ENCODE measurements at places on chromosomes 13 and 19.

DNA sequence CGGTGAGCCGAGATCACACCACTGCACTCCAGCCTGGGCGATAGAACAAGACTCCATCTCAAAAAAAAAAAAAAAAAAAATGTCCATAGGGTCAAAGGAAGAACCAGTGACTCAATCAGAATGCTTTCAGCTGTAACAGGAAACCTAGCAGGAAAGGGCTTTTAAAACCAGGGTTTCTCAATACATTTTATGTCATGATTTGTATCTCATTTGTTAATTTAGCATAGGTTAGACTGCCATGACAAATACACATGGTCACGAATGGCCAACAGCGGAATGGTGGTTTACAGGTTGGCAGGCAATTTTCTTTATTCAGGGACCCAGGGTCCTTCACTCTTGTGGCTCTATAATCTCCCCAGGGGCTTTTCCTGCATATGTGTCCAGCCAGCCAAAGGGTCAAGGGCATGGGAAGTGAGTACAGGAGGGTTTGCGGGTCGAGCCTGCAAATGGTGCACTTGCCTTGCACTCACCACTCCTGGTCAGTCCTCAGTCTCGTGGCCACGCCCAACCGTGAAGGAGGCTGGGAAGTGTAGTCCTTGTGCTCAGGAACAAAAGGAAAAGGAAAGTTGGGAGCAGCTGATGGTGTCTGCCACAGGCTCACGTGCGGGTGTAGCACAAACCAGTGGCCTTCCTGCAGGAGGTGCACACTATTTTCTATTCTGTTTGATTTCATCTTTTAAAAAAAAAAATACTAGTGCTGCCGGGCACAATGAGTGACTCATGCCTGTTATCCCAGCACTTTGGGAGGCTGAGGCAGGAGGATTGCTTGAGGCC lies 14.8 kb downstream of the DHX34 start:
- DNase-seq = peak; percentile 90

DNA sequence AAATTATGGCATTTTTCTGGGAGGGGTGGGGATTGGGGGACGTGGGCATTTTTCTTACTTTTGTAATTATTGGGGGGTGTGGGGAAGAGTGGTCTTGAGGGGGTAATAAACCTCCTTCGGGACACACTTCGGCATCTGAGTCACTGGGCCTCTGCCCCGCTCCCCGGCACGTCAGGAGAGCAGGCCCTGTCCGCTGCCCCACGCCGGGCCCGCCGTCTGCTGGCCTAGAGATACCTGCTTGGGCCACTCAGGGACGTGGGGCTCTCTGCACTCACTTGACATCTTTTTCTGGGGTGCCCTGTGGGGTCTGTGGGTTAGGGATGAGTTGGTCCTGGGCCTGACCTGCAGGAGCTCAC lies 3.5 kb upstream of the FTL start:
- no peak for DNase-seq

DNA sequence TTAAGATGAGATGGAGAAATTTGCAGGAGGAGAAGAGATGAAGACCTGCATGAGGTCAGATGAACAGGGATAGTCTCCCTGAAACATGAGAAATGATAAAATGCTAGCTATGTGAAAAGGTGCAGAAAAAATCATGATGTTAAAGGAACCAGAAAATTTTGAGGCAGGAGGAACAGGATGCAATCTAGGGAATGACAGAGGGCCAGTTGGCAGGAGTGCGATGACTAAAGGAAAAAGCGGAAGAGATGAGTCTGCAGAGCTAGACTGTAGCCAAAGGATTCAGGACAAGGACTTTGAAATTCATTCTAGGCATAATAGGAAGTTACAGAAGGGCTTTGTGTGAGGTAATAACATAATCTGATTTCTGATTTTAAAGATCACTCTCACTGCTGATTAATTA lies 77.9 kb downstream of the TRPC4 start:
- peak; percentile 21 for DNase-seq

DNA sequence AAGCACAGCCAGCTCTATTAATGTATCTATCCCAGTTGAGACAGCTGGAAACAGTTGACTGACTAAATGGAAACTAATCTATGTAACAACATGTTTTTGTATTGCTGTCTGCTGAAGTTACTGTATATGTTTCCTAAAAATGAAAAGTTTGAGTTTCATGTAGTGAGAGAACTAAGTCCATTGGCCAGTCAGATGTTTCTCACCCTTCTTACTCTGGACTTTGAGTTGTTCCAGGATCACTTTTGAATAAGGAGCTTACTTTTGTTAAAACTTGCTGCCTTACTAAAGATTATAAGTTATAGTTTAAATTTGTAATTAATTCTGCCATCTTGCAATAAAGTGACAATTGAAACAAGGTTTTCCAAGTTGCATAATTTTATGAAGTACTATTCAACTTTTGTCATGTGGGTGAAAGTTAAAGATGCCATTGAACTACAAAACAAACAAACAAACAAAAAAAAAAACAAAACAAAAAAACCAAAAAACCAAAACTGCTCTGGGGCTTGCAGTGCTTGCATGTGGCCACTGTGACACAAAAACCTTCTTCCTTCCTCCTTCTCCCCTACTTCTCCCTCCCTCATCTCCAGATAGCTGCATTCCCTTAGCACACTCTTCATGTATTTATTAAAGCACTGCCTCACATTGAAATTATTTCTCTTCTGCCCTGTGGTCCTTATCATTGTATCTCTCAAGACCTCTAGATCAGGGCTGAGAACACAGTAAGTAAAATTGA lies 15.3 kb downstream of the WDFY2 start:
- DNase-seq = no peak

DNA sequence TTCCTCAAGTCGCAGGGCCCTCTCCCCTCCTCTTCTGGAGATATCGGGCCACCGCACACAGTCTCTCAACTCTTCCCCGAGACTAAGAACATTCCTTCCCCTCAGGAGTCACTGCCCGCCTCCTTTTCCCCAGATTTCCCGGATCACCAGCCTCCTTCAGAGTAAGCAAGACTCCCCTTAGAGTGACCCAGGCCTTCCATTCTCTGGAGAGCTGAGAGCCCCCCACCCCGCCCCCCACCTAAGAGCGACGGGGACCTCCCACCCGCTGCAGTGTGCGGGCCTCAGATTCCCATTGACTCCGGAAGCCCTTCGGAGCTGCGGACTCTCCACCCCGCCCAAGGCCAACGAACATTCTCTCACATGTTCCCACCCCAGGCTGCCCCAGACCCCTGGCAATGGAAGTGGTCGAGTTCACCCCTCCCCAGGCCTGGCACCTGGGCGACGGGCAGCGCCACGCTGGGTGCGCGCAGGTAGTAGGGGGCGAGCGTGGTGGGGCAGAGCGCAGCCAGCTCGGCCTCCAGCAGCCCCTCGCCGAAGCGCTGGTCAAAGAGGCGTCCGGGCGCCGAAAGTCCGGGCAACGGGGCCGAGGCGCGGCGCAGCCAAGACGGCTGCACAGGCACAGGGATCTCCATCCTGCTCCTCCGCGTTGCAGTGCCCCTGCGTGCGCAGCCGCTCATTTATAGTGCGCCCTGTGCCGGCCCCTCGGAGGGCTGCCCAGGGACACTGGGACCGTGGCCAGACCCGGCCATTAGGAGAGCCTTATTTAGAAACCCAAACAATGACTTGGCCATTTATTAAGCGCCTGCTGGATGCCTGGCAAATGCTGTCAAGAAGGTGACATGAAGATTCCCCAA lies at the start of gene HSPB6:
TSS of gene HSPB6 (minus strand) at position 653 of the 854 bp plus-strand sequence. CDS start at position 632, 21 bp downstream.
- peak; percentile 55 for DNase-seq

- DNase-seq = no peak
These were observed 4.8 kb downstream of the GNA15 start for GRCh38 chr19:3140667-3141038.

DNA sequence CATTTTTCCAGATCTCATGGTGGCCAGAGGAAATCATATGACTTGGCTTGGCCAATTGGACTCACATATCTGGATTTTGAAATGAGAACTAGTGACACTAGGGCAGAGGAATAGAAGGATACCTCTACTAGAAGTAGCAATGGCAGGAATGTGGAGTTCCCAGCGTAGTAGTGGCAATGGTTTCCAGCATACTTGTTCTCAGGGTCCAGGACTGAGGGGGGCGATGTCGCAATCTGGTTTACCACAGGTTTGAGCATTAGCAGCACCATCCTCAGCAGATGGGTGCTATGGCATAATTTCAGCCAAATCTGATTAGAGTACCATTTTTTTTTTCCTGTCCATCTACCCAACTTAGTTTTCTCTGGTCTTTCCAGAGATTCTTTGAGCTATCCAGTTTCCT lies 8.1 kb upstream of the SLITRK1 start:
- DNase-seq = no peak

GRCh38 chr13:32829676-32830335 lies 186.4 kb upstream of the KL start:
- DNase-seq = peak; percentile 54

DNA sequence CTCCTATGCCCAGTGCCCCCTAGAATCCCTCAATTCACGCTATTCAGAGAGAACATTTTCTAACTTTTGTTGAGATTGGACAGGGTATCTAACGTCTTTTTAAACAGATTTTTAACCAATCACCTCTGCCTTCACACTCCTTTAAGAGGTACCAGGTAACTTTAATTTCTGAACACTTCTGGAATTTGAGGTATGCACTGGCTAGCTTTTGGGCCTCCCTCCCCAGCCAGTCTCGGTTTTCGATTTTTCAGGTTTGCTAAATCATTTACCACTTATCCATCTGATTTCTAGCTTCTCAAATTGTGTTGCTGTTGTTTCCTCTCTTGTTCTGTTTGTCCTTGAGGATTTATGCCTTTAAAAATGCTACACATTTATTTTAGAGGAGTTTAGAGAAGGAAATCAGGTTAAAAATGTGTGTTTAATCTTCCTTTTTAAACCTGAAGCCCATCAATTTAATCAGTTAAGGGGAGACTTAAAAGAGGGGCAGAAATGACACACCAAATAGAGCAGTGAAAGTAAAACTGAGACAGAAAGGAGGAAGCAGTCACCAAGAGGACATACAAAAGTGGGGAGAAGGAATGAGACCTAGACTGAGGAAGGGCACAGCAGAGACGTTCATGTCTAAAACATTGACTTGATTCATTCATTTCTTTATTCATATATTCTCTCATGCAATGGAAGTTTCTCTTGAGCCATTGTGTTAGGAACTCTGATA lies 139.6 kb upstream of the HTR2A start:
- DNase-seq = no peak

- DNase-seq = no peak
These were observed 150.7 kb downstream of the KCTD15 start for GRCh38 chr19:33947265-33947964.

DNA sequence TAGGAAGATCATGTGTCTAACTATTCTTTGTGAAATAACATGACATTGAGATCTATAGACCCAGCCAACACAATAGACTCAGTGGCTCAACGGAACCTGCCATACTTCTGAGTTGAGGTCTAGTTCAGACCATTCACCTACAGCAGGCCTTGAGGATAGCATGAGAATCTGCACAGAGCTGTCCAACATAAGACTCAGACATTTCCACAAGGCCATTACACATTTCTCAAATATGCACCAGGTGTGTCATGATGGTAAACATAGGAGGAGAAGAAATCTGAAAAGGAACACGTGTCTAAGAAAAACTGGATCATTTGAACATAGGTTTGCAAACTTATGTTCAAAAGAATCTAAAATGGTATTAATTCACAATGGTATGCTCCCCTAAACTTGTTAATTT lies 421.4 kb downstream of the SLITRK6 start:
- no peak for DNase-seq
